ENCODE measurements at places on chromosomes 6 and 20.

DNA sequence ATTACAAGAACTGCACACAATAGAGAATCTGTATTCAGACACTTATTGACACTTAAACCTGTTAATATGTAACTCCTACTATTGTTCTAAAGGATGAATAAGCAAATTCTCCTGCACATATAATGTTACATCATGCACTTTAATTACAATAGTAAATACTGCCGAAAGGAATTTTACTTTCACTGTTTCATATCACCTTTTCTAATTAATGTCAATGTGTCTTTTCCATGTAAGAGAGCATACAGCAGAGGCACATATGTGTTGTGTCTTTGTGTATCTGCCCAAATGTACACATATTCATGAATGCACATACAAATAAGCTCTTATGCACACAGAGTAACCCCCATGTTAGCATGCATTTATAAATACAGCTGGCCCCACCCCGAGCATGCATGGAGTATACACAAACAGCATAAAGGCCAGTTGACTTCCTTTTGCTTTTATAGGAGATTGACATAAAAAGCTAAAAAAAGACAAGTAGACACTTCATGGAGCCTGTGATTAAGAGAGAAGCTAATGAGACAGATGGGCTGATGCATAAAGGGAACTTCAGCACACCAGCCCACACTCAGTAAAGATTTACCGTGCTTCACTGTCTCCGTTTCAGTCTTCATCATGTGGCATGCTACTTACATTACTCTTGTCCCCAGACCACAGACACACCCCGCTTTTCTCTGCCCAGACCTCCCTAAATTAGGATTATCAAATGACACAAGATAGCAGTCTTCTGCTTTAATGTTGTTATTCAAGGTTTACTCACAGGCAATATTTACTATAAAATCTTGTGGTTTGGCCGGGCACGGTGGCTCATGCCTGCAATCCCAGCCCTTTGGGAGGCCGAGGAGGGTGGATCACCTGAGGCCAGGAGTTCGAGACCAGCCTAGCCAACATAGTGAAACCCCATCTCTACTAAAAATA lies 184.6 kb downstream of the ATXN1 start:
- DNase-seq, result peak; percentile 81

DNA sequence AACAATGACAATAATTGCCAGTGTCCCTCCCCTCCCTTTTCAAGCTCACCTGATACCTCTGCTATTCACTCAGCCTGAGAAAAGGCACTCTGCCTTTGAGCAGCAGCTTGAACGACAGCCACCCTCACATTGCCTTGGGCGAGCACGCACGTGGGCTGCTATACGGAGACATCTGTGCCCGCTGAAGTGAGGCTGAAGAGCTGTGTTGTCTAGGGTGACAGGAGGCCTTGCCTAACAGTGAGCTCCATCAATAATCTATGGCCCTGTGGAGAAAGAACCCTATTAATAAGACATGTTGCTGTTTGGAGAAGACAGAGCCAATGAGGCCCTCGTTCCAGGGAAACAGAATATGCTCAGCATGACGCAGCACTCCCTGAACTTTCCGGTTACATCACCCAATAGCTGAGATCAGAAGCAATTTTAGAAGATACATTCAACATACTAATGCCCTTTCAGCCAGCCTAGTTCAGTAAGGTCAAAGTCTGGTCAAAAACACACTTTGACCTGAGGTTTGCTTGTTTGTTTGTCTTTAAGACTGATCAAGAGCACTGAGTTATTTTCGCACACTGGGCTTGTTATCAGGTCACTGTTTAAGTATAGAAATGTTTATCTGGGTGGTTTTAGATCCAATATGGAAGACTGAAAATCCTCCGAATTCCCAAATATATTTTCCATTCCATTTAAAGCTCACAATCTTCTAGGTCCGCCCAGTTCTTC lies 30.6 kb downstream of the RBM24 start:
- peak; percentile 39 for DNase-seq

- DNase-seq, result no peak
Measured at GRCh38 chr6:163828038-163828795, 413.7 kb downstream of the QKI start.

GRCh38 chr20:25509084-25509483 lies 76.2 kb downstream of the NINL start:
- no peak for DNase-seq

GRCh38 chr20:20685635-20686034 lies 26.8 kb downstream of the RALGAPA2 start:
- no peak for DNase-seq

- no peak for DNase-seq
Measured at GRCh38 chr20:59247731-59248684, 52.4 kb upstream of the EDN3 start.

GRCh38 chr6:26045928-26046368 lies 41.3 kb upstream of the HFE start:
- peak; percentile 70 for DNase-seq

GRCh38 chr6:100268326-100268725 lies 196.4 kb downstream of the SIM1 start:
- DNase-seq, result no peak

DNA sequence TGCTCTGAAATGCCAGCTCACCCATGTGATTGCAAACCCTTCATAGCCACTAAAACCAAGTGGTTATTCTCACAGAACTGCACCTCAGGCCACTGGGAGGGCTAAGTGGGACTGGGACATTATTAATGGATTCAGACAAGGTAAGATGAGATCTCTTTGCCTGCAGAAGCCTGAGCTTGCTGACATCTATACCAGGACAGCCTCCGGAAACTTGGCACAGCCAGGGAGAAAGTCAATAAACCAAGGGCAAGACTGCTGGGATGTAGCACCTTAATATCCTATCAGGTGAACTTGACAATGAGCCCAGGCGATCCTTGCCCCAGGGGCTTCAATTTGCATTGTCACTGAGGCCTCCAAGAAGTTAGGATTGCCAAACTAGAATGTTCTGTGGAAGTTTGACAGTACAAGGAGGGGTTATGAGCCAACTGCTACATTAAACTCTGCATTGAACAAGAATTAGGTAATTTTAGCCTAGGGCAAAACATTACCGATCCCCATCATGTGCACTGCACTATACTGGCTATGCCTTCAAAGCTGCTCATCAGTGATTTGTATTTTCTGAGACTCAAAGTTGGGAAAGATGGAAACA lies 60.1 kb upstream of the RALGAPA2 start:
- no peak for DNase-seq

GRCh38 chr6:41347378-41348050 lies 12.1 kb downstream of the NCR2 start:
- DNase-seq, result no peak

- DNase-seq, result peak; percentile 89
Measured at GRCh38 chr20:2652724-2653555, 508 bp downstream of the NOP56 start.

- DNase-seq, result peak; percentile 62
Measured at GRCh38 chr6:121504227-121504626, 68.8 kb downstream of the GJA1 start.

- no peak for DNase-seq
Measured at GRCh38 chr6:157551041-157551832, 170.2 kb downstream of the ZDHHC14 start.

DNA sequence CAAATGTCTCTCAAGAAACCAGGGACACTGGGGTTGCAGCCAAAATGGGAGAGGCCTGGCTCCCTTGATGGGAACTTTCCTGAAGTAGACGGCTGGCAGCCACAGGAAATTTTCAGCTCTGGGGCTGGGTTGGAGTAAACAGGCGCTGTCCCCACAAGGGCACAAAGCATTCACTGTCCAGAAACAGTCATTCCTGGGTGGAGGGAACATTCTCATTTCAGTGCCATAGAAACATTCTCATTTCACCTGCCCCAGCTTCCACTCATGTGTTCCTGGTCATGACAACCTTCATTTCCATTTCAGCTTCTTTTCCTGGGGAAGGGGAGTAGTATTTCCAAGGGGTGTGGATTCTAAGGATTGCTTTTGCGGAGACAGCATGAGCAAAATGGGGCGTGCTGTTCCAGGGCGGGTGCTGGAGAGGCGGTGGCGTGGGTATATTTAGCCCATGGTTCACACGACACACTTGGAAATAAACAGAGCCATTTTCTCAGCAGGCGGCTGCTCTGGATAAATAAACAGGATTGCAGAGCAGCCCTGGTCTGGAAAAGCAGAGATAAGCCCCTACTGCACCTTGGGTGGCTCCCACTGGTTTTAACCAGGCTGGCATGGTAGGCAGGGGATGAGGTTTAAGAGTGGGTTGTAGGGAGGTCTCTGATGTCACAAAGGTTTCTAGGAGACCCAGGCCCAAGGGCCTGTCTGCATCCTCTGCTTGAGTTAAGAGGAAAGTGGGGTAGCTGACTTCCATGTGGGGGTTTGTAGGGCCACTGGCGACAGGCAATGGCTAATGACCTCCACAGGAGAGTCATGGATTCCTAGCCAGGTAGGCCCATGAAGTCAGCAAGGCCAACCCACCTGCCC lies 32.9 kb downstream of the COX4I2 start:
- DNase-seq, result no peak

- no peak for DNase-seq
Measured at GRCh38 chr6:125577124-125577662, 172.2 kb upstream of the HEY2 start.

DNA sequence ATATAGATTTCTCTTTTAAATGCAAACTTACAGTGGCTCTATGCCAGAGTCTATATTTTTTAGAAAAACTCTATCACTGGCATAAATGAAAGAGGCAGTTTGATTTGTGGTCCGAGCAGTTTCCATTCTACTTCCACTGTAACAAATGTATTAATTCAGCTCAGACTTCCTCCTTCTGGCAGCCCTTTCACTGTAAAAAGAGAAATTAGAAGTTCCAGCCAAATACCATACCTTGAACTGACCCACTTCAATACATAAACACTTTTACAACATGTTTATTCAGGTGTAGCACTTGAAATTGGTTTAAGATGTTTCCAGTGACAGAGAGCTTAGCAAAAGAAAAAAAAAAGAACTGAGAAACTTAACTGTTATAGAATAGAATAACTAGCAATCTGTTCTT lies 99.3 kb downstream of the BMP5 start:
- DNase-seq, result peak; percentile 52

DNA sequence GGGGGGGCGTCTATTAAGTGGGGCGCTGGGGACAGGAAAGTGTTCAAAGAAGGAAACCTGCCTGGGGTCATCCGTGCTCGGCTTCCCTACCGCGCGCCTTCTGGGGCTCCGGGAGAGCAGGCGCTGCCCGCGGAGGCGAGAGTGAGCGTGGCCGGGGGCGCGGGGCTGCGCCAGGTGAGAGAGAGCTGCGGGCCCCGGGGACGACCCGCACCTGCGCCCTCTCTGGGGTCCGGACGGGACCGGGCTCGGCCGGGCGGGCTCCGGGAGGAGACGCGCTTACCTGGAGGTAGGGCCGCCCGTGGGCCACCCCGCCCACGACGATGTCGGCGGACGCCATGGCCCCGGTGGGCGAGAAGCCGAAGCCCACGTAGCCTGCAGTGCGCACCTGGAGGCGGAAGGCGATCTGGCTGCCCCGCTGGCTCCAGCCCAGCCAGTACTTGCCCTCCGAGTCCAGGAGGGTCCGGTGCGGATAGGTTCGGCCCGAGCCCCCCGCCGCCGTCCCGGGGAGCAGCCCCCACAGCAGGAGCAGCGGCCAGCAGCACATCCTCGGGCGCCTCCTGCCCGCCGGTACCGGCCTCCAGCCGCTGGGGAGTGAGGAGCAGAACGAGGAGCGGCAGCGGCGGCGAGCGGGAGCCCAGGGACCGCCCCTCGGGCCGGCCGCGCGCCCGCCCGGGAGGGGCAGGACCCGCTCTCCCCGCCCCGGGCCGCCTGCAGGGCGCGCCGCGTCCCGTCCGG lies at the start of gene MOXD1:
Gene MOXD1, minus strand, starts transcription at position 593 of the 735 bp plus-strand sequence. Its CDS starts 49 bp downstream, at position 544.
- DNase-seq, result peak; percentile 81

- peak; percentile 72 for DNase-seq
Measured at GRCh38 chr6:70706491-70707123, 38.9 kb downstream of the SMAP1 start.

DNA sequence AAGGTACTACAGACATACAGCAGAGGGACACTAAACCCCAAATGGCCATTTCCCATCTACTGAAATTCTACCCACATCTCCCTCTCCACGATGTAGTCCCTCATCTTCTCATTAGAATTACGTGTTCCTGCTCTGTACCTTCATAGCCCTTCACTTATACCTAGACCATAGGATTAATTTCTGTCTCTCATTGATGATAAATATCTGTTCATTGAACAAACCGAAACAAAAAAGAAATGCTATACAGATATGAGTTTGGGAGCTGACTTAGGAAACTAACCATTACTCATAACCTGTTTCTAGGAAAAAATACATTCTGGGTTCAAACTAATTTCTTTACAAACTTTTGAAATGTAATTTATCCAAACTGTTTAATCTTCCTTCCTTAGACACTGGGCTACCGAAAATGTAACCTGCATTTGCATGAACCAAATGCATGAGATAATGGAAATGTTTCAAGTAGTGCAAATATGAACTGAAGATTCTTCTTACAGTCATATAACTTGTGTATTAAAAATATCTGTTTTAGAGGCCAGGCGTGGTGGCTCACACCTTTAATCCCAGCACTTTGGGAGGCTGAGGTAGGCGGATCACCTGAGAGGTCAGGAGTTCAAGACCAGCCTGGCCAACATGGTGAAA lies 85.3 kb downstream of the GJA10 start:
- DNase-seq, result no peak

DNA sequence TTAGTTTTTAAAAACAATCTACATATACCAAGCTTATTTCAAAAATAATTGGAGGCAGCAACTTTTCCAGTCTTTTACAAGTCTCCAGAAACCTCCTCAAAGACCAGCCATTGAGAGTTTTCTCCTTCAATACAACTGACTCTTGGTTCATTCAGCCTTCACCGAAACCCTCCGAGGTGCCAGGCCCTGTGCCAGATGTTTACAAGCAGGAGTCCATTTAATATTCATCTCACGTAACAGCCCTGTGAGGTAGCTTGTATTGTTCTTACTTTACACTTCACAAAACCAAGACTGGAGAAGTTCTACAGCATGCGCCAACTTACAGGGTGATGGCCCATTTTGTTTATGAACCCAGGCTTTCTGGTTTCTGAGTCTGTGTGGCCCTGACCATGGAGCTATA lies 5.5 kb upstream of the NEDD9 start:
- DNase-seq, result no peak

DNA sequence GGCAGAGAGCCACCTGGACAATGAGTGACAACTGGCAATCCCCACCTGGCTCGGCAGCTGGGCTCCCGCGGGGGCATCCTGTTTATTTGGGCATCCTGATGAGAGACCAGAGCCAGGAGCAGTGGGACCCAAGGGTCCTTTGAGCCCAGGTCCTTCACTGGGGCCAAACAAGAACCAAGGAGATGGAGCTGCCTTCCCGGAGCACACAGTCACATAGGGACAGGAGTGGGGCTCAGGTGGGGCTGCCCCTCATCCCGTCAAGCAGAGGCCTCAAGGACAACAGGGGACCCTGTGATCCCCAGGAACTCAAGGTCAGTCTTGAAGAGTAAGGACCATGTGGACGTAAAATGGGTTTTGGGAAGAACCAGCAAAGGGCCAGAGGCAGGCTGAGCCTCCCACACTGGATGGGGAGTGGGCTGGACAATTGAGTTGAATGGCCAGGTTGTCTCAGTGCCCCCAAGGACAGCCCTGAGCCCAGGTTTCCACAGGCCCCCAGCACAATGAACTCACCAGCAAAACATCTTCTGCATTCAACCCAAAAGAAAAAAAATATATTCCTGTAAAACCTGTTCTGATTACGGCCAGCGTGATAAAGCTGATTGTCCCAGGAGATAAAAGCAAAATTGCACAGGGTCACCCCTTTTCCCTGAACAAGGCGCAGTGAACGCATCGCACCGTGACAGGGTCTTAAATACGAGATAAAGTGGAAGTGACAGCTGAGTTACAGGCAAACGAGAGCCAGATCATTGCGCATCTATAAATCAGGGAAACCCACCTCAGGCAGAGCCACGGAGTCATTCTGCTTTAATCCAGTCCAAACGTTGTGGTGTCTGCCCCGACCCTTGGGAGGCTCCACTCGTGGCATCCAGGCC lies 86.2 kb downstream of the ANKRD60 start:
- no peak for DNase-seq
